ENCODE measurements at places on chromosomes 11 and 22. TPM values are rescaled to one million over a fixed set of nuclear protein-coding genes. Genes with fewer than 3 reads are reported as not detected.

CTSF gene
- 39.1 TPM for total RNA-seq

KCNJ11 gene
- total RNA-seq: 11.4 TPM

MADD gene
- 58.0 TPM for total RNA-seq

CTSW gene
- not detected for total RNA-seq

DENND5A gene
- total RNA-seq: 137 TPM

SHANK2 gene
- total RNA-seq: 47.1 TPM

ANKK1 gene
- not detected for total RNA-seq

TMEM132A gene
- 104 TPM for total RNA-seq

PCF11 gene
- total RNA-seq: 93.3 TPM

ZBED5 gene
- 73.6 TPM for total RNA-seq

NEFH gene
- total RNA-seq: 0.47 TPM

RANBP1 gene
- total RNA-seq: 90.6 TPM

- DNase-seq: no peak
These were observed 3.1 kb upstream of the DERL3 start for GRCh38 chr22:23841736-23842445.

- DNase-seq: no peak
These were observed 643.6 kb downstream of the ETS1 start for GRCh38 chr11:127943763-127944162.

- DNase-seq: no peak
These were observed 185.4 kb downstream of the IGLL1 start for GRCh38 chr22:23394525-23395326.

GRCh38 chr22:23113067-23113846 lies 28.5 kb downstream of the RSPH14 start:
- DNase-seq: peak; percentile 76

DNA sequence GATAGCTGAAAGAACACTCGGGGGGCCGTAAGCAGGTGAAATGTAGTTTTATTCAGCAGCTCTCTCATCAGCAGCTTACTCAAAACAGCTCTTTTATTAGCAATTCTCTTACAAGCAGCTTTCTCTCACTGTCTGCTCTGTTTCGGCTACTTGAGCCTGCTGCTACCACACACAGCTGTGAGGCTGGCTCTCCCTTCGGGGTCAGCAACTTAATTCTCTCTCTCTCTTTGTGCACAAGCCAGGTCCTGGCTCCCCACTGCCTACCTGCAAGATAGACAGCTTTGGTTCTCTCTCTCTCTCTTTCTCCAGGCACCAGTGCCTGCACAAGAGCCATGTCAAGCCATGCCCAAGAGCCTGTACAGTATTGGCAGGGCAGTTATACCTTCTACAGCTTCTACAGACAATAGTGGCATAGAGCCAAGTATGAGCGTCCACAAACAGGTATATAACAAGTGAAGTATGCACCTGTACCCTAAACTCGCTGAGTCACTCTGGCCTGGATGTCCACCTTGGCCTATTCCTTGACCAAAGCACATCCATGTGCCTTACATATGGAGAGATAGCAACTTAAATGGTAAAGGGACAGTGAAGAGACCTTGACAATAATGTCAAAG lies 110.8 kb downstream of the MTNR1B start:
- no peak for DNase-seq

- no peak for DNase-seq
These were observed 62.6 kb upstream of the PHF21A start for GRCh38 chr11:46183819-46184218.

GRCh38 chr22:24510637-24511625 lies 15.8 kb downstream of the UPB1 start:
- DNase-seq: no peak

DNA sequence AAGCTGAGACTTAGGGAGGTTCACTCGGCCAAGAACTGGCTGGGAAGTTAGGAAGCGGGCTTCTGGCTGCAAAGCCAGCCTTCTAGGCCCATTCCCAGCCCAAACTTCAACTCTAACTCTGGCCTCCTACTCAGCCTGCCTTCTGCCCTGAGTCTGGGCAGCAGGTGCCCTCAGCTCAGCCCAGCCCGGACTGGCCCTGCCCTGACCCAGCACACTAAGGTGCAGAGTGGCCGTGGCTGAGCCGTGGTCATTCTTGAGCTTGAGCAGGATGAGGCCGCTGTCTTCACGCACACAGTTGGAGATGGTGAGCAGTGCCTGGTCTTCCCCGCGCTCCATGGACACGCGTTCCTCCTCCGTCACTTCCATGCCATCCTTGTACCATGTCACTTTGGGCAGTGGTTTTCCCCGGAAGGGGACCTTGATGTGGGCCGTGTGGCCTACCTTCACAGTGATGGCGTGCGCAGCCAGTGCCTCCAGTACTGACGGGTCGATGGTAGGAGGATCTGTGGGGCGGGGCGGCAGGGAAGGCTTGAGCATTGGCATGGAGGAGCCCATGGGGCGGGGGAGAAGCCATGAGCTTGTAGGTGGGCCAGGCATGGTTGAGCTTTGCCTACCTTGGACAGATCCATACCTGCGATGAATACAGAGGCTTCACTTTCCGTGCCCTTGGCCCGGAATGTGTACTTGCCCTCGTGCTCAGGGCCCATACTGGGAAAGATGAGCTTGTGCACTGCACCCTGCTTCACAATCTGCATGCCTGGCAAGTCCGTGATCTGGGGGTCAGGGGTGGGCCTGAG lies 12.1 kb downstream of the IGSF22 start:
- DNase-seq: no peak

GRCh38 chr11:5737670-5738392 lies 1.6 kb downstream of the OR56B1 start:
- no peak for DNase-seq

GRCh38 chr11:66619080-66619554 lies 2.7 kb downstream of the RBM14 start:
- no peak for DNase-seq

DNA sequence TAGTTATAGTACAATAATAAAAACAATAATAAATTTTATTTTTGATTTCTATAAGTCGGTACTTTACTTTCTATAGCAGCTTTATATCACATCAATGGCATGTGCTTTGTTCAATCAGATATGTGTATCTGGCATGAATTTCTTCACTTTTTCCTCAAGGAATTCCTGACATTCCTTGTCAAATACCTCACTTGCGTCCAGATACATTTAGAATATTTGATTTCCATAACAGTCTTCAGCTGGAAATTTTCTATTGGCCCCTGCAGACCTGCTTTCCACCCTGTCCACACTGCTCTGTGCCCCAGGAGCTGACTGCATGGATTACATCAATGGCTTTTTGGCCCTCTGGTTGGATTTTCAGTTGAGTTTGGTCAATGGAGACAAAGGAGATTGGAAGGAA lies 93.2 kb downstream of the FAR1 start:
- no peak for DNase-seq

- no peak for DNase-seq
These were observed 167.8 kb upstream of the NCAM1 start for GRCh38 chr11:112793416-112793815.

GRCh38 chr11:126884192-126884591 lies 116.4 kb downstream of the KIRREL3 start:
- no peak for DNase-seq

DNA sequence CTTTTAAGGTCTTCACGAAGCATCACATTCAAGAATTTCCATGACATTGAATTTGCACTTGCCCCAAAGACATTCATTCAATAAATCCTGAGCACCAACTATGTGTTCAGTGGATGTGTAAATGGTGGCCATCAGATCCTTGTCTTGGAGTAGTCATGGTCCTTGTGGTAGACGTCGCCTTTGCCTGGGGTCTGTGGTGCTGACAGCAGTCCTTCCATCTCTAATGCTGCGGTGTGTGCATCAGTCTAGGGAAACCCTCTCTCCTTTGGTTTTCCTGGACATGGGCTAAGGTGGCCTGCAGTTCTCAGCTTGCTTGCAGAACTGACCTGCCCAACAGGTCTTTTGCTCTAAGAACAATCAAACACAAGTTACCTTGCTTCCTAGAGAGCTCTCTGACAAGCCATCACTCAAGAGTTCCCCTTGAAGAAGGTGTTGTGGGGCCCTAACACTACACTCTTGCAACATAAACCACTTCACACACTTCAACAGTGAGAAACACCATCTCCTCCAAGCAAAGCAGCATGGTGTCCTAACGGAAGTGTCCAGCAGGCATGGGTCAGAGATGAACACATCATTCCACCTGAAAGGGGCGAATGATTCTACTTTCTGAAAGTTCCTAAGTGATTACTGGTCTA lies 72.1 kb downstream of the BUD13 start:
- no peak for DNase-seq

GRCh38 chr11:116687458-116688201 lies 85.2 kb downstream of the BUD13 start:
- DNase-seq: no peak

DNA sequence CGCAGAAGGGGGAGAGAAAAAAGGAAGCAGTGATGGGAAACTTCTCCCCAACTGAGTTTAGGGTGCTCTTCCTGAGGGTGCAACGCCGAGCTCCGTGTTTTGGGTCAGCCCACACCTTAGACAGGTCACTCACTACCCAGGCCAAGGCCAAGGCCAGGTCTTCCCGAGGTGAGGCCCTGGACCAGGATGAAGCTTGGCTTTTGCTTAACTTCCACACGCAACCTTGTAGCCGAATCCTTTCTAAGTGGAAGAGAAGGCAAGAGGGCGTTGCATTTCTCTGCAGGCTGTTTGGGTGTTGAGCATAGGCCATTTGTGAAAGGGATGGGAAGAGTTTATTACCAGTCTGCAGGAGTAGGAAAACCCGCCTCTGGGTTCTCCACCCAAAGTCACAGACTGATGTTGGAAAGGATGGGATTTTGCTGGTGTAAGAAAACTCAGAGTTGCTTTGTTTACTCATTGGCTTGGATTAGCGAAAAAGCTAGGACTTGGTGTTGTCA lies 1.5 kb downstream of the KREMEN1 start:
- DNase-seq: no peak

- DNase-seq: peak; percentile 84
These were observed 324.4 kb downstream of the NTM start for GRCh38 chr11:131694526-131695424.

DNA sequence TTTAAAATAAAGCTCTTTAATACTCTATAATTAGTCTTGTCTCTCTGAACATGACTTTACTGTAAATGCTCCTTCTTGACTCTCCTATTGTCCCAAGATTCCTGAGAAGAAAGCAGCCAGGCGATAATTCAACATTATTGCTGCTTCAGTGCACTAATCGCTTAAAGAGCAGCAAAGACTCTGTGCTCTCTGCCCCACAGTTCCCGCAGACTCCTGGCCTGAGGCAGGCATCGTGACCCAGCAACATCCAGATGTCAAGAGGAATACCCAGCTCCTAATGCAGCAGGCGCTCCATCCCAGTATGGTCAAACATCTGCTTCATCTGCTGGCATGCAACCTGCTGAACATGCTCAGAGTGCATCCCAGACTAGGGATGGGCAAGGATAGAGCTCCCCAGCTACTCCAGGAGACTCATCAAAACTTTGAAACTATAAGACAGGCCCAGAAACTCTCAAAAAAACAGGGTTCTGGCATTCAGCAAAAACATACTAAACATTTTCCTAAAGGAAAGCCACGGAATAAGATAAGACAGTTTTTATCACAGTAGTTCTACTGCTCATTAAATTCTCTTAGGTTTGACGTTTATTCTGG lies 270.0 kb downstream of the SOX6 start:
- no peak for DNase-seq

GRCh38 chr22:27152033-27152432 lies 494.6 kb downstream of the MIAT start:
- DNase-seq: no peak

DNA sequence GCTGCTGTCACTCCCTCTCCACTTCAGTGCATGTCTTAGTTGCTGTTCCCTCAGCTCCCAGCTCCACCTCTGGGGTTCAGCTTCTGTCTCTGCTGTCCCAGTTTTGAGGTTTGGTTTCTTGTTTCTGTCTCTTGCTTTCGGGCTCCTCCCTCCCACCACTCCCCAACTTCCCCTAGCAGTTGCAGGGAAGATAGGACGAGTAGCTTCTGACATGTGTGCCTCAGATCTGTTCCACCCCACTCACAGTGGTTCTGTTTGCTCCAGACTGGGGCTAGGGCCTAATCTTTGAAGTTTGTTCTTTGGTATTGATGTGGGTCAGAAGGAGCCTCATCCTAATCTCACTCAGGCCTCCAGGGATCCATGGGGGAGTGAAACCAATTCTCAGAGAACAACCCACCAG lies 2.6 kb upstream of the RRM1 start:
- DNase-seq: no peak

GRCh38 chr11:35485656-35486322 lies 39.6 kb downstream of the PAMR1 start:
- DNase-seq: peak; percentile 58

- DNase-seq: no peak
These were observed 43.2 kb downstream of the USP47 start for GRCh38 chr11:11884774-11885481.

DNA sequence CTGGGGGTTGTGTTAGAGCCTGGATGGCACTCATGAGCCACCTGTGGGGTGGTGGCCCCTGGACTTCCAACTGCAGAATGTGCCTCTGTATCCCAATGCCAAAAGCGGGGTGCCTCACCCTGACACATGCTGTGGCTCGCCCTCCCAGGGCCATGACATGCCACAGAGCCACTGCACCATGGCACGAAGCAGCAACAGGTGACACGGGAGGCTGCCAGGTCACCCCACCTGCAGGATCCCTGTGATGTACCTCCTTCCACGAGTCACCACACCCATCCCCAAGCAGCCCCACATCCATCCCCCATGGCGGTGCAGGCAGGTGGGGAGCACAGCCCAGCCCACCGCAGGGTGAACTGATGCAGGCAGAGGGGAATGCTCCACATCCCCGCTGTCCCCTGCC lies 14.8 kb downstream of the NECTIN1 start:
- no peak for DNase-seq

- DNase-seq: no peak
These were observed 179.7 kb downstream of the IGLL1 start for GRCh38 chr22:23400286-23400981.

DNA sequence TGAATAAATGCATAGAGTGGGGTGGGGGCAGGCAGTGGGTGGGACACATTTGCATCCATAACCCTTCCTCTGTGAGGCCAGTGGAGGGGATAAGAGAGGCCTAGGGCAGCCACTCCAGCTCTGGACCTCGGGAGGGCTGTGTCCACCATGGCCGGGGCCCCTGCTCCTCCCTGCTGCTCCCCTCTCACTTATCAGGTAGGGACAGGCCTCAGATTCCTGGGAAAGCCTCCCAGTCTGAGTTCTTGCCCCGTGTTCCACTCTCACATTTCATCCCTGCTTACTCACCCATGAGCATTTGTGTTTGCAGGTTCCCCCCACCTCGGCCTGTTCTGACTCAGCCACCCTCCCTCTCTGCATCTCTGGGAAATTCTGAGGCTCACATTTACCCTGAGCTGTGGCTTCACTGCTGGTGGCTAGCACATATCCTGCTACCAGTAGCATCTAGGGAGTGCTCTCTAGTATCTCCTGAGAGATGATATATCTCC lies 128.7 kb upstream of the TOP3B start:
- DNase-seq: no peak

DNA sequence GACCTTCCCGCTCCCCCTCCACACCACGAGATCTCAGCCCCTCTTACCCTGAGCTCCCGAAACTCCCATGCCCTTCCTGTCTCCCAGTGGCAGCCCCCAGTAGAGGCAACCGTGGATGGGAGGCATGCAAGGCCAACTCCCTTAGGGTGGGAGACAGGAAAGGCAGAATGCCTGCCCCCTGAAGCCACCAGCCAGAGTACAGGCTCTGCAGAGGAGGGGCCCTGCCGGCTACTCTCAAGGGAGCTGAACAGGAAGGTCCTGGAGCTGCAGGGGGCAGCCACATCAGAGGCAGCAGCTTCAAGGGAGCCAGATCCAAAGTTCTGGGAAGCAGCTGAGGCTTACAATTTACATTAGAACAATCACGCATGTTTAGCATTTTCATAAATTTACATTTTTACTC lies 38.3 kb downstream of the PDE2A start:
- DNase-seq: no peak

- DNase-seq: no peak
These were observed 36.0 kb downstream of the ARRB1 start for GRCh38 chr11:75315439-75315805.

GRCh38 chr11:120224972-120225909 lies 14.4 kb downstream of the OAF start:
- DNase-seq: no peak

Data from occipital lobe (tissue), 3 donors.